ENCODE measurements at places on chromosomes 3 and 15.

- no peak for DNase-seq
Measured at GRCh38 chr3:45646051-45646585, 43.1 kb upstream of the SACM1L start.

DNA sequence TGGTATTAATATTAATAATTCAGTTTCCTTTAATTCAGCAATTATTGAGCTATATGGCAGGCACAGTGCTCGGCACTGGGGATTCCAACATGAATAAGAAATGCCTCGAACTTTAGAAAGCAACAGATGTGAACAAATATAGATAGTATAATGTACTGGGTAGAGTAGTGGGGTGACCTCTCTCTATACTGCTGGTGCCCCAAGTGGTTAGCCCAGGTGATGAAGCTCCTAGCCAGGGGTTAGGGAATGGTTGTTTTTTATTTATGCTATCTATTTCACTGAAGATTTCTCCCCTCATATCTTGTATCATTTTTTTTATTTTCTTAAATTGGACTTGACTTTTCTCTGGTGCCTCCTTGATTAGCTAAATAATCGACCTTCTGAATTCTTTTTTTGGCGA lies 62.1 kb downstream of the BHLHE40 start:
- no peak for DNase-seq

- DNase-seq = no peak
Measured at GRCh38 chr3:65714134-65714533, 324.6 kb downstream of the MAGI1 start.

DNA sequence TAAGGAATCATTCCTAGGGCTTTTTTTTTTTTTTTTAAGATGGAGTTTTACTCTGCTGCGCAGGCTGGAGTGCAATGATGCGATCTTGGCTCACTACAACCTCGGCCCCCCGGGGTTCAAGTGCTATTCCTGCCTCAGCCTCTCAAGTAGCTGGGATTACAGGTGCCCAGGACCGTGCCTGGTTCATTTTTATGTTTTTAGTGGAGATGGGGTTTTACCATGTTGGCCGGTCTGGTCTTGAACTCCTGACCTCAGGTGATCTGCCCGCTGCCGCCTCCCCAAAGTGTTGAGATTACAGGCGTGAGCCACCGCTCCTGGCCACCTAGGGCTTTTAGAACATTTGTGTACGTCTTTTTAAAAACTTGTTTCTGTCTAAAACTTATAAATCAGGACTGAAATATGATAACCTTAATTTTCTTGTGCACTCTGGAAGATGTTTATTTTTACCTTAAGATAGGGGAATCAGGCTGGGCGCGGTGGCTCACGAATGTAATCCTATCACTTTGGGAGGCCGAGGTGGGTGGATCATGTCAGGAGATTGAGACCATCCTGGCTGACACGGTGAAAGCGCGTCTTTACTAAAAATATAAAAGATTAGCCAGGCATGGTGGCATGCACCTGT lies 21.8 kb downstream of the PIAS1 start:
- no peak for DNase-seq

DNA sequence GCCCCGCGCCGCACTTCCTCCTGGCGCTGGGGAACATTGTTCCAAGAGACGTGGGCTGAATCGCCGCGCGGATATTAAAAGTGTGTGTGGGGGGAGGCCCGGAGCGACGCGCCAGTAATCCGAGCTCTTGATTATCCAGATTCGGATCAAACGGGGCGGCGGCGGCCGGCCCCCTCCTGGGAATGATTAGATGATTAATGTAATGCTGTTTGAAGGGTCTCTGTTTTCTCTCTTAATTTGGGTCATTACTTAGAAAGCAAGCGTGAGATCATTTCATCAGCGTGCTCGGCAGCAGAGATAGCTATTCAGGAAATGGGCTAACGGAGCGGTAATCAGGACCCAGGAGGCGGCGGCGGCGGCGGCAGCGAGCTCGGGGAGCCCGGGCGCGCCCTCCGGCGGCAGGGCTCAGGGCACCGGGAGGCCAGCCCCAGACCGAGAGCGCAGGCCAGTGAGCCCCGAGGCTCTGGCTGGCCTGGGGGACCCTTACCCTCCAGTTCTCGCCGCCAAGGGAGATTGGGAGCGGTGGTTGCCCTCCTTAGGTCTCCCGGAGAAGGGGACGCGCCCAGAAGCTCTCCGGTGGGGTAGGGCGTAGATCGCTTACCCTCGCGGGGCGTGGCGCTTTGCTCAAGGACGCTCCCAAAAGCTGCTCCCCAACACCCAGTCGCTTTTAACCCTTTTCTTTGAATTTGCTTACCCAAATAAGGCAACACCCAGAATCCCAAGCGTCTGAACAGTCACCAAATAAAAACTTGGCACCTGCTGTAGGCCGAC lies 4.5 kb downstream of the FEZF2 start:
- peak; percentile 19 for DNase-seq

GRCh38 chr3:115741650-115742049 lies 118.3 kb downstream of the GAP43 start:
- no peak for DNase-seq

Measured in lung (tissue), 17 donors.